ENCODE measurements at places on chromosomes 5 and 9. TPM values are rescaled to one million over a fixed set of nuclear protein-coding genes. Genes with fewer than 3 reads are reported as not detected.
A peak's percentile ranks its signal among the peaks of the same experiment; 100 is the strongest.

GRCh38 chr9:14158916-14159315 is 155.0 kb downstream of the NFIB start:
- H3K36me3 ChIP-seq = no peaks in the 10 kb centered on the region
- H3K27ac ChIP-seq = no peak overlapping the region
- no peak overlapping the region for H3K4me3 ChIP-seq
- H3K4me1 ChIP-seq = no peaks in the 10 kb centered on the region
- no peak for DNase-seq
- no peaks in the 10 kb centered on the region for H3K27me3 ChIP-seq

- peak within 1 kb of the TSS; percentile 54 for H3K4me3 ChIP-seq
- no peaks in the 10 kb centered on the region for H3K36me3 ChIP-seq
- H3K27ac ChIP-seq = peak within 1 kb of the TSS; percentile 86
- no peaks in the 10 kb centered on the region for H3K27me3 ChIP-seq
- no peaks in the 10 kb centered on the region for H3K4me1 ChIP-seq
These were observed at the start of gene SHB for GRCh38 chr9:38068701-38069628. Gene SHB (minus strand): TSS chr9:38069227. CDS start chr9:38068645, 582 bp downstream.

DNA sequence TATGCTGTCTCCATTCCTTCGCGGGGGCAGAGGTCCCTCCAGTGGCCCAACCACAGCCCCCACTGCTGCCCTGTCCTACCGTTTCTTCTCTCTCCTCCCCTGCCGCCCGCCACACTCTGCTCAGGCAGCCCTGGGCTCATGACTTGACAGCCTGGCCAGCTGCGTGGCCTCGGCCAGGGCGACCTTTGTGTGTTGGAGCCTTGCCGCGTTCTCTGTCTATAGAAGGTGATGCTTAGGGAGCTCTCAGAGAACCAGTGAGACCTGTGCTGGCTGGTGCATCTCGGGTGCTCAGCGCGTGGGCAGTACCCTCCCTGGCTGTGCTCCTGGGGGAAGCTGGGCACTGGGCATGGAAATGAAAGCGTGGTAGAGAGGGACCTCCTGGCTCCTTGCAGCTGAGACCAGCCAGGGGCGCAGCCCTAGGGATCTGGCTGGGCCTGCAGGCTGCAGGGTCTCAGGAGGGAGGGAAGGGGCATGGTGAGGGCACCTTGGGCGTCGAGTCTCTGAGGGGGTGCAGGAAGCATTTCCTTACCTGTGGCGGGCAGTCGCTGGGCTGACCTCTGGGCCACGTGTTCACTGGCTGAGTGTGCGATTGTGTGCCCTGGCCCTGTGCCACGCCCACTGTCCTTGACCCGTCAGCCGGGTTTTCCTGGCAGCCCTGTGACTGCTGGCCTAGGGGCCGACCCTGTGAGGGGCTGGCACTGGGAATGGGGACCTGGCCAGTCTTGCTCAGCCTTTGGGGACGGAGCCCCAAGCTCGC is 50.3 kb downstream of the RXRA start:
- no peaks in the 10 kb centered on the region for H3K36me3 ChIP-seq
- no peaks in the 10 kb centered on the region for H3K27me3 ChIP-seq
- peak overlapping the region; percentile 88 for H3K27ac ChIP-seq
- DNase-seq = no peak
- H3K4me3 ChIP-seq = peak overlapping the region; percentile 19
- peaks cover 14% of the 10 kb centered on the region for H3K4me1 ChIP-seq

- no peaks in the 10 kb centered on the region for H3K36me3 ChIP-seq
- no peak overlapping the region for H3K4me3 ChIP-seq
- no peaks in the 10 kb centered on the region for H3K27me3 ChIP-seq
- H3K27ac ChIP-seq = peak overlapping the region; percentile 44
These were observed 97.3 kb downstream of the PRRT1B start for GRCh38 chr9:131642496-131643083.

DNA sequence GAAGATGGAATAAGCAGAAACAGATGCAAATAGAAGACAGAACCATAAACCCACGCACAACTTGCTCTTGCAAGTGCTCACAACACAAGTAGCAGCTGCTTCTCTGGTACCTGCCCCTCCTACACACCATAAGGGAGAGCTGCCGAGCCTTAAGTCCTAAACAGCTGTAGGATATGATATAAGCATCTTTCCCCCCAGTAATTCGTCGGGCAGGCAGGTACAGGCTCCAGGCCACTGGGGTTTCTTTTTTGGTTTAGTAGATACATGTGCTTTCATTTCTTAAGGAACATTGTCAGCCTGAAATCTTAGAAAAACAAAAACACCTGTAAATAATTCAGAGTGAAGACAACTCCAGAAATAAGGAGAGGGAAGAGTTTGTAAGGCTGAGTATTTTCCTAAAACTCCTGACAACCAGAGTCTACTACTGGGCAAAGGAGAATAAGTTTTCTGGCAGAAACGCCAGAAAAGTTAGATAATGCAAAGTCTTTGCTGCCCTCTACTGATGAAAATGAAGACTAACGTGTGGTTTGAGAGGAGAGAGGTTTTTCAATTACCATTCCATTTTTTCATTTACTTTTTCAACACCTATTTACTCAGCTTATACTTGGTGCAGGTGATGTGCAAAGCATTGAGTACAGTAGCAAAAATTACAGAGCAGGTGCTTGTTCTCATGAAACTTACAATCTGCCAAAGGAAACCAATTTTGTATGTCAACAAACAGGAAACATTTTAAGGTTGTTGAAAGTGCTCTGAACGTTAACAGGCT is 20.1 kb upstream of the TCERG1 start:
- H3K4me3 ChIP-seq = no peak overlapping the region
- no peak overlapping the region for H3K27ac ChIP-seq
- no peaks in the 10 kb centered on the region for H3K36me3 ChIP-seq
- no peak for DNase-seq

GRCh38 chr5:19910136-19910535 is 77.9 kb downstream of the CDH18 start:
- DNase-seq = no peak
- no peaks in the 10 kb centered on the region for H3K27me3 ChIP-seq
- no peaks in the 10 kb centered on the region for H3K36me3 ChIP-seq
- no peak overlapping the region for H3K27ac ChIP-seq
- H3K4me1 ChIP-seq = no peaks in the 10 kb centered on the region
- no peak overlapping the region for H3K4me3 ChIP-seq

GRCh38 chr9:72444435-72444834 is 77.0 kb upstream of the TMC1 start:
- no peak overlapping the region for H3K4me3 ChIP-seq
- H3K36me3 ChIP-seq = no peaks in the 10 kb centered on the region
- no peaks in the 10 kb centered on the region for H3K4me1 ChIP-seq
- DNase-seq = no peak

PDZD2 gene
- total RNA-seq = 6.4 TPM

DNA sequence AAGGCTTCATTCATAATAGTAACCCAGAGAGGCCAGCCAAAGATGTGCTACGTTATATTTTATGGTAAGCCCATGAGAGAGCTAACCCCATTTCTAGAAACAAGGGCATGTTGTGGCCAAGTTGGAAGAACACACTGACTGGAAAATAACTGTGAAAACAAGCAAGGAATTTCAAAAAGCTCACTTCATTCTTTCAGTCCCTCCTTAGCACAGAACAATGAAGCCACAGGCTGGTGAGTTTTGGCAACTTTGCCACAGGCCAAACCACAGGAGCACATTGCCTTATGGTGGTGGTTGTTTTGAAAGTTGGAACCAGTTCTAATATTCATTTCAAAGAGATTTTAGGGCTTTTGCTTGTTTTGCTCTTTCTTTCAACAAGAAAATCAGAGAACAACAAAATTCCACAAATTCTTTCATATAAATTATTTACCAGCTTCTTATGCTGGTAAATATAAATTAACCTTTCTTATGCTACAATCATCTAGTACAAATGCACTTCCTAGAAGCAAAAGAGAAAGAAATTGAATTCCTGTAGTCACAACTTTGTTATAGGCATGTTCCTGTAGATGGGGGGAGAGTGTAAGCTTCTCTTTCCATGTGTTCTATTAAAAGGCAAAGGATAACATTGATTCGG is 225.4 kb upstream of the RFX3 start:
- no peak overlapping the region for H3K27ac ChIP-seq
- H3K36me3 ChIP-seq = no peaks in the 10 kb centered on the region
- no peak overlapping the region for H3K4me3 ChIP-seq
- H3K4me1 ChIP-seq = no peaks in the 10 kb centered on the region
- no peak for DNase-seq

S100Z gene
- total RNA-seq = 0.35 TPM

SHOC1 gene
- not detected for total RNA-seq

- H3K36me3 ChIP-seq = no peaks in the 10 kb centered on the region
- no peaks in the 10 kb centered on the region for H3K4me1 ChIP-seq
- no peaks in the 10 kb centered on the region for H3K27me3 ChIP-seq
- no peak overlapping the region for H3K4me3 ChIP-seq
- no peak overlapping the region for H3K27ac ChIP-seq
- DNase-seq = no peak
These were observed 49.8 kb upstream of the AFAP1L1 start for GRCh38 chr5:149221731-149222342.

DNA sequence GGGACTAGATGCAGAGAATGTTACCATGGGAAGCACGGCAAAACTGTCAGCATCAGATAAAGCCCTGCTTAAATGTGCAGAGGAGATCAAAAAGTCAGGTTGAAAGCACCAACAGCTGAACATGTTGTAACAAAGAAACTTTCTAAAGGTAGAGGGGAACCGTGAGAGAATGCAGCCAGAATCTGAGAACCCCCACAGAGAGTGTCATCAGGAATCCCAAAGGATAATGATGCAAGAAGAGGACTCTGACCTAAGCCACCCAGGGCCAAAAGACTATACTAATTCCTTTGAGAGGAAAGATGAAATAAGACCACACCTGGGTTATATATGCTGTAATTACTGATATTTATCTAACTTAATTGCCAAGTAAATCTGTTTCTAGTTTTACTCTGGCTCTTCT is 116.6 kb downstream of the PCSK1 start:
- H3K27ac ChIP-seq = no peak overlapping the region
- no peak overlapping the region for H3K4me3 ChIP-seq
- DNase-seq = no peak
- H3K36me3 ChIP-seq = no peaks in the 10 kb centered on the region
- no peaks in the 10 kb centered on the region for H3K27me3 ChIP-seq
- no peaks in the 10 kb centered on the region for H3K4me1 ChIP-seq

GRCh38 chr9:121667214-121667613 is 15.8 kb downstream of the DAB2IP start:
- no peak for DNase-seq
- H3K36me3 ChIP-seq = no peaks in the 10 kb centered on the region
- no peaks in the 10 kb centered on the region for H3K4me1 ChIP-seq
- no peak overlapping the region for H3K27ac ChIP-seq
- H3K4me3 ChIP-seq = no peak overlapping the region
- no peaks in the 10 kb centered on the region for H3K27me3 ChIP-seq

DNA sequence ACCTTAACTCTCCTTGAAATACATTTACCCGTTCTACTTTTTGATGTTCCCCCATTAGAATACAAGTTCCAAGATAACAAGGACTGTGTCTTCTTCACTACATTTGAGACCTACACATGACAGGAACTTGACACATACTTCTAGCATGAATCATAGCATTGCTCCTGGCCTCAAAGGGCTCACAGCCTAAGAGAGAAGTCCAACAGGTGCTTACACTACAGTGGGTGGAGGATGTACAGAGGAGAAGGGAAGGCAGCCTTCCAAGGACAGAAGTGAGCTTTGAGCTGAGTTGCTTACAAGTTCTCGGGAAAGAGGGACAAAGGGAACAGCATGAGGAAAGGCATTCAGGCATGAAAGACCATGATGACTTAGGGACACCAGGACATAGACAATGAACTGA is 56.9 kb upstream of the MSX2 start:
- H3K4me3 ChIP-seq = no peak overlapping the region
- H3K27ac ChIP-seq = no peak overlapping the region
- no peaks in the 10 kb centered on the region for H3K27me3 ChIP-seq

ENHO gene
- 2.2 TPM for total RNA-seq

- H3K27ac ChIP-seq = peak overlapping the region; percentile 12
- H3K4me1 ChIP-seq = peaks cover 14% of the 10 kb centered on the region
- no peaks in the 10 kb centered on the region for H3K36me3 ChIP-seq
- DNase-seq = no peak
These were observed 57.4 kb downstream of the LHFPL2 start for GRCh38 chr5:78591138-78591612.

DNA sequence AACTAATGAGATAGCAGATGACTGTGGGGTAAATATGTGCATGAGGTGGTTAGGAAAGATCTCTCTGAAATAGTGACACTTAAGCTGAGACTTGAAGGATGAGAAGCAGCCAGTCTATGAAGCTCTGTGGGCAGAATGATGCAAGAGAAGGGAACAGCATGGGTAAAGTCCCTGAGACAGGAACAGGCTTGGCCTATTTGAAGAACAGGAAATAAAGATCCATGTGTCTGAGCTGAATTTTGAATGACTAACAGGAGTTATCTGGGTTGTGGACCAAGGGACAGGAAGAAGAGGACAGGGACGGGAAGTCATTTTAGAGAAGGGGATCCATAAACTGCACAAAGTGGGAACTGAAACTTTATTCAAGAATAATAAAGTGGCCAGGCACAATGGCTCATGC is 25.6 kb upstream of the HMGCS1 start:
- H3K36me3 ChIP-seq = no peaks in the 10 kb centered on the region
- H3K27me3 ChIP-seq = no peaks in the 10 kb centered on the region
- no peaks in the 10 kb centered on the region for H3K4me1 ChIP-seq

- no peak for DNase-seq
- no peaks in the 10 kb centered on the region for H3K27me3 ChIP-seq
- no peaks in the 10 kb centered on the region for H3K36me3 ChIP-seq
These were observed 59.6 kb downstream of the SPTLC1 start for GRCh38 chr9:92055624-92056023.

SLC6A19 gene
- total RNA-seq = not detected
